ENCODE measurements at places on chromosomes 12 and 14. TPM values are rescaled to one million over a fixed set of nuclear protein-coding genes. Genes with fewer than 3 reads are reported as not detected.

DNA sequence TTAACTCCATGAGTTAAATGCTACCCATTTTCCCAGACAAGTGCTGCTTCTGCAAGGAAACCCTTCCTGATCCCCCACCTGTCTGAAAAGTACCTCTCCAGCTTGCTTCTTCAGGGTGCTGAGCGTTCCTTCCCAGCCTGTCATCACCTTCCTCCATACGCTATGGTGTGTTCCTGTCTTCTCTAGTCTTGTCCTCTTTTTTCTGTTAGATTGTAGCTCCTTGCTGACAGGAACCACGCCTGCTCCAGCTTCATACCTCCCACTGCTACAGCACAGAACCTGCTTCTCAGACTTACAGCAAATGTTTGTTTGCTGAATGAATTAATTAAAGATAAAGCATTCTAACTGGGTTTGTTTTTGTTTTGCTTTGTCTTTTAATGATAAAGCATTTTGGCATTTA lies 39.1 kb downstream of the ERH start:
- DNase-seq, result no peak

DNA sequence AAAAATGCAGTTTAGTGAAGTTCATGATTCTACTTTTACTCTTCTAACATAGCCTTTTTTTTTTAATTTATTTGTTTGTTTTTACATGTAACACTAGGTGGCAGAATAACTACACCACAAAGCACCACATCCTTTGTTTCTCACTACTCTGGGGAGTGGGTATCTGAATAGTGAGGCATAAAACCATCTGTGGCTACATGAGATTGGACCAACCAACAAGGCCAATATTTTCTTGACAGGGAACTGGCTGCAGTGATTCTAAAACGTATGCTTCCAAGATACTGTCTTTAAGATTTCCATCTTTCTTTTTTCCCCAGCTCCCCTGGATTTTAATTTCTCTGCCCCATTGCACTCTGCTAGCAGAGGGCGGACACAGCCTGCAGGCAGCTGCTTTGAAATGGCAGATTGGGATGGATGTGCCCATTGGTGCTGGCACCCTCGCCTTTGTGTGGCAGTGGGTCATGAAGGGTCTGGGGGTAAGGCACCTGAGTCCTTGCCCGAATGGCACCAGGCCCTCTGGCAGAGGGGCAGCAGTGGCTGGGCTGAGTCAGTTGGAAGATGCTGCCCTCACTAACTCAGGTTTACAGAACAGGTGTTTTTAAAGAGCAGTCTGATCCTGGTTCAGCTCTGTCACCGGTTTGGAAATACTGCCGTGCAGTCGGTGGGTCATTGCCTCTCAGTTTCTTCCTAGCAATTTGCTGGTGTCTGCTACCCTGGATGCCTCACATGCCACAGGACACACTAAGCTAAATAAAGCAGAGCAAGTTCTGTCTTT lies 429.1 kb downstream of the RAD51B start:
- DNase-seq, result no peak

DNA sequence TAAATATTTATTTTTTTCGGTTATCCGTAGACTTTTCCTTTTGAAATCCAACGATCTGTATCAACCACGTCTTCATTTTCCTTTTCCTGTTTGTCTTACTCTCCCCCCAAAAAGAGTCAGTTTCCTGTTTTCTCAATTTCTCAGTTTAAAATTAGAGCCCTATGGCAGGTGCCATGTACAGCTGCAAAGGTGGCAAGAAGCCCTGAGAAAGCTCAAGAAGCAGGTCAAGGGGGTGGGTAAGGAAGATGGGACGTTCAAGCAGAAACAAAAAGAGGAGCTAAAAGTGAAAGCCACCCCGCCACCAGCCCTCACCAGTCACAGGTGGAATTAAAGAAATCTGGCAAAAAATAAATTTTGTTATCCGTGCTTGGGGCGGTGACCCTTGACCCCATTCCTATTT lies 26.7 kb downstream of the SLC35E3 start:
- DNase-seq, result no peak

DNA sequence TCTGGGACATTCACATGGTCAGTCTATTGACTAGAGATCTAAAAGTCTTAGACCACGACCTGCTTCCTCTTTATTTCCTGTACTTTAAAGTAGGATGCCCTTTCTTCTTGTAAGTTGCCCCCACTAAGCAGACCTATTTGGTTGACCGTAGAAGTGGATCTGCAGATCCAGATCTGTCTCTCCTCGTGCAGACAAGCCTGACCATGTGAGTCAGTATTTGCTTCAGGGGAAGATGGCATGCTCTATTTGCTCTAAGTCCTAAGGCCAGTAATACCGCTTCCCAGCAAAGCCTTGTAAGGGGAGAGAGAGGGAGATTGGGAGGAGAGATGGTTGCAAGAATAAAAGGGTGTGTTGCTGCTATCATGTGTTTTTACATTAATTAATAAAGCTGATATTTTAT lies 46.8 kb downstream of the KCNC2 start:
- no peak for DNase-seq

- no peak for DNase-seq
Measured at GRCh38 chr14:91280129-91280528, 35.6 kb upstream of the GPR68 start.

DNA sequence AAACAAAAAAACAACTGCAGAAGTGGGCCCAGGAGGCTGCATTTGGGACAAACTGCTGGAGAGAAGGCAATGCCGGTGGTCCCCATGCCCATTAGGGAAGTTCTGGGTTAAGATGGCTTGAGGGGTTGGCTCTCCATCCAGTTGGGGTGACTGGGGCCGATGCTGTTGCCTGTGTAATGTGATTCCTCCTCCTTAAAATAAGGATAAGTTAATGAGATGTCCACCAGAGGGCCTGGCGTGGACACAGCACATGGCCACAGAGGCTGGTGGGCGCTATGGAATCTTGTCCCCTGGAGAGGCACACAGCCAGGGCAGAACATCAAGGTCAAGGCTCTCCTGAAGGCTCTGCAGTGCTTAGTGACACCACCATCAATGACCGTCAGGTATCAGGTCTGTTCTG lies 1.0 kb upstream of the TESC start:
- DNase-seq, result no peak

- DNase-seq, result no peak
Measured at GRCh38 chr12:104600790-104601739, 144.3 kb downstream of the CHST11 start.

GRCh38 chr12:49647827-49648711 lies 24.7 kb downstream of the PRPF40B start:
- no peak for DNase-seq

GRCh38 chr12:112163471-112163991 lies 38.2 kb downstream of the TRAFD1 start:
- DNase-seq, result no peak

DNA sequence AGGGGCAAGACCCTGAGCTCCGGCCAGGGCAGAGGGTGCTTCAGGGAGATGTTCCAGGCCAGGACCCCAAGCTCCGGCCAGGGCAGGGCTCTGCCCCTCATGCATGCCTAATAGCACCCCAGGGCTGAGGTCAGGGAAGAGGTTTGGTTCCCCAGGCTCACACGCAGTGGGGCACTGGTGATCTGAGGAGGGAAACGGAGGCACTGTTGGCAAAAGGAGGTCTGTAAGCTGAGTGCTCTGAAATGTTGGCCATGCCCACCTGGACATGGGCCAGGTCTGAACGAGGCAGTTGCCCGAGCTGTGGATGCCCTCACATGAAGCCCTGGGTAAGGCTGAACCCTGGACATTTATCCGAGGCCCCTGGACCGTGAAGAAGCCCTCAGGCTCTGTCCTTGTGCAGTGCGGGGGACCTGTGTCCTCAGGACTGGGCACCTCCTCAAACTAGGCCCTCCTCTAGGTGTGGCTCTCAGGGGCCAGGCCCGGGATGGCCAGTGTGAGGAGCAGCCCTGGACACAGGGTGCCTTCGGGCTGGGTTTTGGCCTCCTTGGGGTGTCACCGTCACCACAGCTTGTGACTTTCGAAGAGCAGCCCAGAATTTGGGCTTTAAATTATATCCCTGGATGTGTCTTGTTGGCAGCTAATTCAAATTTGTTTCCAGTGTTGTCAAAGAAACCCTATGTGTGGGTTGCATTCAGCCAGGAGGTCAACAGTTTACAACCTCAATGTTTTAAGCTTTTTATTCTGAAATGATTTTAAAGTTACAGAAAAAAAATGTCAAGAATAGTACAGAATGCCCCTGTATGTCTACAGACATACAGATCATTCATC lies 66.8 kb downstream of the ADGRD1 start:
- no peak for DNase-seq

GRCh38 chr12:107565551-107565950 lies 120.0 kb upstream of the PWP1 start:
- DNase-seq, result no peak

DNA sequence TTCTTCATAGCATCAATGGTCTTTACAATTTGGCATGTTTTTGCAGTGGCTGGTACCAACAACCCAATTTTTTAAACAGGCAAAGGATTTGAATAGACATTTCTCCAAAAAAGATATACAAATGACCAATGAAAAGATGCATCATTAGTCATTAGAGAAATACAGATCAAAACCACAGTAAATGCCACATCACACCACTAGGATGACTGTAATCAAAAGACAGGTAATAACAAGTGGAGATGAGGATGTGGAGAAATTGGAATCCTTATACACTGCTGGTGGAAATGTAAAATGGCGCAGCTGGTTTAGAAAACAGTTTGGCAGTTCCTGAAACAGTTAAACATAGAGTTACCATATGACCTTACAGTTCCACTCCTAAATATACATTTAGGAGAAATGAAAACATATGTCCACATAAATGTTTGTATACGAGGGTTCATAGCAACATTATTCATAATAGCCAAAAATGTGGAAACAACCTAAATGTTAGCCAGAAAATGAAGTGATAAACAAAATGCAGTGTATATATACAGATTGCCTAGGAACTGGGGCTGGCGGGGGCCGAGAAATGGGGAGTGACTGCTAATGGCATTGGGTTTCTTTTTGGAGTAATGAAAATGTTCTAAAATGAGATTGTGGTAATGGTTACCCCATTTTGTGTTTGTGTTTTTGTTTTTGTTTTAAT lies 55.2 kb downstream of the TGFB3 start:
- no peak for DNase-seq

DNA sequence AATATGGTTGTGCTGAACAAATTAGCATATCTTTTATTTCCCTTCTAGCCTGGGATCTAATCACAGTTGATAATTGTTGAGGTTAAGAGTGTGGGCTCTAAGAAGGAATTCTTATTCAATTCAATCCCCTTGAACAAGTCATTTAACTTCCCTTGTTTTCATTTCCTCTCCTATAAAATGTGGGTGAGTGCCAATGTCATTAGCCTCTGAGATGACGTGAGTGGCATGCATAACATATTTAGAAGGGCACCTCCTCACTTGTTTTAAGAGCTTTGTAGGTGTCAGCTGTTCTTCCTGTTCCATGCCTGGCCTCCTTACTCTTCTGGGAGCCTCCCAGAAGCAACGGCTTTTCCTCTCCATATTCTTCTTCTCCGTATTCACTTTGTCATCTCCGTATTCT lies 155.4 kb upstream of the NEDD1 start:
- no peak for DNase-seq

GRCh38 chr12:103308396-103308795 lies 187.4 kb downstream of the C12orf42 start:
- no peak for DNase-seq

DNA sequence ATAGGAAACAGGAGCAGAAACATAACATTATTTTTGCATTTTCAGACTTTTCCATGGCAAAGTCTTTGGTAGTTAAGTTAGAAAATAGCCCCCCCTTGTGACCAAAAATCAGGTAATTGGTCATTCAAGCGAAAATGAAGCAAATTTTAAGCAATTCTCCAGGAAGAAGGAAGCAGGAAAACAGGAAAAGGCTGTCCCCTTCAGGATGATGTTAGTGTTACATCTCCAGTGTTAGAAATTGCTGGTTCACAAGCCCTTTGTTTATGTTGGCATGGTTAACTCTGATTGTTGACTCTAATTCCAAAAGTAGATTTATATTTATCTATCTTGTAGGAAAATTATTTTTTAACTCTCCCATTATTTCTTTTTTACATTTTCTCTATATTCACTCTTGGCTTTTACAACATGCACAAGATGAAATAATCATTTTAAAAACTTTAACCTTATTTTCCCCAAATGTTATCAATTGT lies 18.8 kb upstream of the GAS2L3 start:
- no peak for DNase-seq

DNA sequence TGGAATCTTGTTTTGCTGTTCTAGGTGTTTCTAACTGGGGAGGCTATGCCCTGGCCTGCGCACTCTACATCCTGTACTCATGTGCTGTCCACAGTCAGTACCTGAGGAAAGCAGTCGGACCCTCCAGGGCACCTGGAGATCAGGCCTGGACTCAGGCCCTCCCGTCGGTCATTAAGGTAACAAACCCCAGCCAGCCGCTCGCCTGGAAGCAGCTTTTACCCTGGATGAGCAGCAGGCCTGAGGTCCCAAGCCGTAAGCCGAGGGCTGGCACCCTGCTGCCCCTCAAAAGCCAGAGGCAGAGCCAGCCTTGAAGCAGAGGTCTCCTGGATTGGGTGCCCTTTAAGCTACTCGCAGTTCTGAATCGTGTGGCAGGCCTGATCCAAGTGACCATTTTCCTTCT lies 29.1 kb downstream of the GPR68 start:
- DNase-seq, result no peak

KRT6C gene
- total RNA-seq, result 1,233 TPM

MGAT4C gene
- not detected for total RNA-seq

KCNMB4 gene
- total RNA-seq, result 0.18 TPM

OR6C68 gene
- not detected for total RNA-seq

CLEC4D gene
- not detected for total RNA-seq

KRT2 gene
- not detected for total RNA-seq

TBX5 gene
- 2.4 TPM for total RNA-seq

PIANP gene
- not detected for total RNA-seq
